Esophagus mucosa (tissue), 1 donor: ENCODE measurements at places on chromosomes 2 and 18. TPM values are rescaled to one million over a fixed set of nuclear protein-coding genes. Genes with fewer than 3 reads are reported as not detected.

Gene OTOS
- total RNA-seq, result not detected

Gene CTAGE1
- total RNA-seq, result not detected

Gene ZSCAN30
- total RNA-seq, result 5.9 TPM

Gene NTSR2
- total RNA-seq, result not detected

Gene MIB1
- 23.8 TPM for total RNA-seq

Gene NPPC
- total RNA-seq, result 2.1 TPM

Gene KIF1A
- 0.12 TPM for total RNA-seq

Gene TSPYL6
- total RNA-seq, result not detected

Gene DHX57
- total RNA-seq, result 9.0 TPM

Gene ZNF892
- total RNA-seq, result 1.3 TPM

Gene FAM161A
- 1.3 TPM for total RNA-seq

Gene ZNF396
- total RNA-seq, result 0.80 TPM

Gene ADD2
- total RNA-seq, result 0.56 TPM

Gene OR6B2
- not detected for total RNA-seq

Gene NRP2
- 20.0 TPM for total RNA-seq

Gene LIMS4
- 0.20 TPM for total RNA-seq

Gene POTEC
- total RNA-seq, result not detected

Gene RMND5A
- total RNA-seq, result 39.4 TPM

Gene QPCT
- total RNA-seq, result 5.9 TPM

Gene IFT172
- total RNA-seq, result 10.3 TPM

Gene SP140
- 0.96 TPM for total RNA-seq

Gene MREG
- total RNA-seq, result 61.9 TPM

Gene ITPRIPL1
- 1.8 TPM for total RNA-seq

Gene UGT1A4
- 0.80 TPM for total RNA-seq

Gene ARHGAP25
- total RNA-seq, result 3.1 TPM

Gene CLEC4F
- total RNA-seq, result not detected

Gene PCBP1
- total RNA-seq, result 214 TPM

Gene KIAA2012
- not detected for total RNA-seq

Gene FOSL2
- total RNA-seq, result 166 TPM

Gene LYPD6
- total RNA-seq, result 0.96 TPM

Gene LINC00305
- total RNA-seq, result not detected

Gene NXPH2
- not detected for total RNA-seq

Gene TRIM43
- total RNA-seq, result not detected

Gene LRRTM1
- not detected for total RNA-seq

Gene ATP8B1
- total RNA-seq, result 37.7 TPM

Gene CGREF1
- total RNA-seq, result 0.96 TPM

Gene LCT
- not detected for total RNA-seq

Gene NOSTRIN
- total RNA-seq, result 3.6 TPM

Gene TLX2
- total RNA-seq, result not detected

Gene RESP18
- total RNA-seq, result not detected

Gene MYOM1
- 0.32 TPM for total RNA-seq

Gene TRIB2
- 12.7 TPM for total RNA-seq
